ENCODE measurements at places on chromosomes 6 and 20.

DNA sequence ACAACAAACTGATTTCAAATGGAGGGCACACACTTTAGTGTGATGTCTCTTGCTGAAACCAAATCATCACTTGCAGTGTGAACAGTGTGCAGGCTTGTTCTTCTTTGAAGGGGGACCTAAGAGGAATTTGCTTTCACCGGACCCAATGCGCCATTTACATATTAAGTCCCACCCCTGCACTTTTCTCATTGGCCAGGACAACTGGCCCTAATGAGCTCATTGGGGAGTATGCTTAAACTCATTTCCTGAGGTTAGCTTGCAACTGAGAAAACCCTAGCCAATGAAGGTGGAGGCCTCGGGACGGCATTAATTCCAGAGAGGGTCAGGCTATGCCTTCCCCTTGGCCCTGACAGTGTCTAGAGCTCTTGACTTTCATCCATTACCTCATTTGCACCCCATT is 58.7 kb downstream of the VEGFA start:
- H3K4me1 ChIP-seq = no peaks in the 10 kb centered on the region
- no peak overlapping the region for H3K4me3 ChIP-seq
- H3K27me3 ChIP-seq = no peaks in the 10 kb centered on the region

DNA sequence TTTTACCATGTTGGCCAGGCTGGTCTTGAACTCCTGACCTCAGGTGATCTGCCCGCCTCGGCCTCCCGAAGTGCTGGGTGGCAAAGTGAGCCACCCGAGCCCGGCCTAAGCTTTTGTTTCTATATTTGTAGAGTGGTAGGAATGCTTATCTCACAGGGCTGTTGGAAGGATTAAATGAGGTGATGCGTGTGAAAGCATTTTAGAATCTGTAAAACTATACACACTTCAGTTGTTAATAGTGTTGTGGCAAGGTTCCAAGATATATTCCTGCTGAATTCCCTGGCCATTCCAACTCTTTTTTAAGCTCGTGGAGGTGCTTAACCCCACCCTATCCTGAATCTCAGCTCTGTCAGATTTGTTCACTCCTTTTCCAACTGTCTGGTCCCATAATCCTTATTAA is 89.9 kb upstream of the AKIRIN2 start:
- no peaks in the 10 kb centered on the region for H3K36me3 ChIP-seq
- no peaks in the 10 kb centered on the region for H3K4me1 ChIP-seq
- no peak overlapping the region for H3K4me3 ChIP-seq
- DNase-seq = no peak

GRCh38 chr6:24778121-24778520 is 3.4 kb downstream of the GMNN start:
- peaks cover 2% of the 10 kb centered on the region for H3K36me3 ChIP-seq
- H3K27me3 ChIP-seq = no peaks in the 10 kb centered on the region
- peaks cover 7% of the 10 kb centered on the region for H3K4me1 ChIP-seq

GRCh38 chr6:40510442-40510841 is 76.7 kb downstream of the LRFN2 start:
- no peaks in the 10 kb centered on the region for H3K36me3 ChIP-seq
- no peak overlapping the region for H3K4me3 ChIP-seq
- no peaks in the 10 kb centered on the region for H3K27me3 ChIP-seq
- peaks cover 22% of the 10 kb centered on the region for H3K4me1 ChIP-seq

DNA sequence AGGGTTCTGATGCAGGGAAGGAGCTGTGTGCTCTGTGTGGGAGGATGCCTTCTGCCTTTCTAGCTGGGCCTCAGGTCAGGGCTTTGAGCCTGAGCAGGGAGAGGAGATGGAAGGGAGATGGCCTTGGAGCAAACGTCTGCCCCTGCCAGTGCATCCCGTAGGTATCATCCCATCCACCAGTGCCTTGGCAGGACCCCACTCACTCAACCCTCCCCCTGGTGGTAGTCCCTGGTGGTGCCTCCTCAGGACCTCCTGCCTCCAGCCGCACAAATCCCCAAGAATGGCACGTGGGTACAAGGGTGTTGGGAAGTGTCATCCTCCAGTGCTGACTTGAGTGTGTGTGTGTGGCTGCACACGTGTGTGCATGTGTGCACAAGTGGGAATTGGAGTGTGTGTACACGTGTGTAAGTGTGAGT is 23.1 kb upstream of the MICB start:
- H3K4me3 ChIP-seq = no peak overlapping the region
- DNase-seq = no peak
- H3K27ac ChIP-seq = no peak overlapping the region
- H3K4me1 ChIP-seq = no peaks in the 10 kb centered on the region

DNA sequence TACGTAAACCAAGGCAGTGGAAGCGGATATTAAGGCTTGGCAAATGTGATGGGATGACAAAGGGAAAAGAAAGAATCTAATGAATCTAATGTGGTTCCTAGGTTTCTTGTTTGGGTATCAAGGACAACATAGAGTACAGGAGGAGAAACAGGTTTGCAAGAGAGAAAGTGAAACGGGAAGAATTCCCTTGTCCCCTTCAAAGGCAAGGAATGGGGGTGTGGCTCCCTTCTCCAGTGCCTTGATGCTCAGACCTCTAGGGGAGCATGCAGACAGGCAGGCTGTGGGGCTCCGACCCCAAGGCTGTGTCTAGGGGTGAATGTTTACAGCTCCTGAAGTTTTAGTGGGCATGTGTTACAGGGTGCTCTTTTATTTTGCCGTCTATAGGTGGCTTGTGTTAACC is 317.5 kb upstream of the HSF2 start:
- no peak for DNase-seq
- no peaks in the 10 kb centered on the region for H3K4me1 ChIP-seq
- no peaks in the 10 kb centered on the region for H3K36me3 ChIP-seq
- no peak overlapping the region for H3K4me3 ChIP-seq
- H3K27me3 ChIP-seq = no peaks in the 10 kb centered on the region
- H3K27ac ChIP-seq = no peak overlapping the region

DNA sequence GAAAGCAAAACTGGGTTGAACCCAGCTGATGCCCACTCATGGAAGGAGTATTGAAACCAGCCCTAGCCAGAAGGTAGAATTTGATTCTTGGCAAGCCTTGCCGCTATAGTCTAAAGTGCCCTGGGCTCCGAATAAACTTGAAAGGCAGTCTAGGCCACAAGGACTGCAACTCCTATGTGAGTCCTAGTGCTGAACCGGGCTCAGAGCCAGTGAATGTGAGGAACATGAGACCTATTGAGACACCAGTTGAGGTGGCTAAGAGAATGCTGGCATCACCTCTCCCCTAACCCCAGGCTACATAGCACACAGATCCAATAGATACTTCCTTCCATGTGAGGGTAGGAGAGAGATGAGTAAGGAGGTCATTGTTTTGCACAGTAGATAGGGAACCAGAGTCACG is 3.5 kb upstream of the DEFB110 start:
- no peaks in the 10 kb centered on the region for H3K36me3 ChIP-seq
- H3K27ac ChIP-seq = no peak overlapping the region
- no peaks in the 10 kb centered on the region for H3K27me3 ChIP-seq

DNA sequence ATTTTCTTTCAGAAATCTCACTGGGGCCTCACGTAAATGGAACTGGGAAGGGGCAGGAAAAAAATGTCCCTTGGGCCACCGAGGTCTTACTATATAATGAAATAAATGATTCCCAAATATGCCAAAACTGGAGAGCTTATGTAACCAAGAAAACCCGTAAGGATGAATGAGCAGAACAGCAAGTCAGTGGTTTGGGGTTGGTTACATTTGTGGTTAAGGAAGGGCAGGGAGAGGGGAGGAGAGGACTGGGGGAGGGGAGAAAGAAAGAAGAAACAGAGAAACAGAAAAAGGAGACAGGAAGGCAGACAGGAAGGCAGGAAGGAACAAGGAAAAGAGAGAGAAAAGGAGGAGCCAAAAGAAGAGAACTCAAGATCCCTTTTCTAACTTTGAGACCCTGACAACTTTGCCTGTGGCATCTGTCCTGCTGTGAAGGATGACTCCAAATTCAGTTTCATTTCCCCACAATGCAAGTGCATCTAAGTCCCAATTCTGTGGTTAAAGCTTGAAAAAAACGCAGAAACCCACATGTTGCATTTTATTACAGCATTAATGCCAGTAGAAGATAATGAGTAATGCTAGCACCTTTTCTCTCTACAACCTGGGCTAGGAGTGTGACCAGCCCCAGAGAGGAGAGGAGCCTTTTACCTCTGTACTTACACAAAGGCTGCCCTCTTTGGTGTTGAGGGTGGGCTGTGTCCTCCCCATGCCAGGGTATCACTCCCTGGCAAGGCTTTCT is 10.8 kb upstream of the ARMC2 start:
- no peaks in the 10 kb centered on the region for H3K36me3 ChIP-seq
- DNase-seq = no peak
- H3K27me3 ChIP-seq = no peaks in the 10 kb centered on the region
- peaks cover 7% of the 10 kb centered on the region for H3K4me1 ChIP-seq
- H3K4me3 ChIP-seq = no peak overlapping the region

DNA sequence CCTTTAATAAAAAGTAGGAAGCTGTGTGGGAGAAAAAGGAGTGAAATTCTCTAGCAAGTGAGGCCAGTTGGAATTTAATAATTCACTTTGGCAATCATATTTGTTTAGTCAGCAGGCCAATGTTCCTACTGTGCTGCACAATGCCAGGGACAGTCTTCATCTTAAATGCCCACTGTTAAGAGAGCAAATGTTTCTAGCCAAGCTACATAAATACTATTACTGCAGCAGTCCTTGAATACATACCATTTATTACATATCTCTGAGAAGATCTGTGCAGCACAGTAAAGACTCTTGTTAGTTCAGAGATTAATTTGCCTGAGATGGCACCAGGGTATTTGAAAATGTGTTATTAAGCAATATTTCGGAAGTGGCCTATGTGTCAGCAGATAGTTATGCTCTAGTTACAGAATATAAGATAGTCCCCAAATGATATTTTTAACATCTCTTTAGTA is 105.4 kb downstream of the OGFRL1 start:
- DNase-seq = no peak
- no peak overlapping the region for H3K4me3 ChIP-seq
- no peaks in the 10 kb centered on the region for H3K27me3 ChIP-seq
- H3K27ac ChIP-seq = no peak overlapping the region

DNA sequence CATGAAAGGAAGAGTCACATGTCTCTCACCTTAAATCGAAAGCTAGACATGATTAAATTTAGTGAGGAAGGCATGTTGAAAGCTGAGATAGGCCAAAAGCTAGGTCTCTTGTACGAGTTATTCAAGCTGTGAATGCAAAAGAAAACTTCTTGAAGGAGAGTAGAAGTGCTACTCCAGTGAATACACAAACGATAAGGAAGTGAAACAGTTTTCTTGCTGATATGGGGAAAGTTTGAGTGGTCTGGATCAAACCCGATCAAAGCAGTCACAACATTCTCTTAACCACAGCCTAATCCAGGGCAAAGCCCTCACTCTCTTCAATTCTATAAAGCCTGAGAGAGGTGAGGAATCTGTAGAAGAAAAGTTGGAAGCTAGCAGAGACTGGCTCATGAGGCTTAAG is 1.9 kb upstream of the TPD52L1 start:
- no peaks in the 10 kb centered on the region for H3K36me3 ChIP-seq
- no peak for DNase-seq
- no peak overlapping the region for H3K4me3 ChIP-seq
- no peaks in the 10 kb centered on the region for H3K27me3 ChIP-seq
- H3K27ac ChIP-seq = no peak overlapping the region
- H3K4me1 ChIP-seq = peaks cover 6% of the 10 kb centered on the region

- DNase-seq = no peak
- H3K4me1 ChIP-seq = no peaks in the 10 kb centered on the region
- no peaks in the 10 kb centered on the region for H3K27me3 ChIP-seq
- no peaks in the 10 kb centered on the region for H3K36me3 ChIP-seq
- H3K4me3 ChIP-seq = no peak overlapping the region
Observed at GRCh38 chr6:126914801-126915200, 203.7 kb upstream of the RSPO3 start.

- peak overlapping the region; percentile 46 for H3K4me3 ChIP-seq
- no peaks in the 10 kb centered on the region for H3K27me3 ChIP-seq
- DNase-seq = peak; percentile 70
- H3K4me1 ChIP-seq = peaks cover 78% of the 10 kb centered on the region
Observed at GRCh38 chr20:48722737-48723191, 105.0 kb downstream of the PREX1 start.

- no peaks in the 10 kb centered on the region for H3K4me1 ChIP-seq
- no peaks in the 10 kb centered on the region for H3K27me3 ChIP-seq
- no peak overlapping the region for H3K4me3 ChIP-seq
- no peaks in the 10 kb centered on the region for H3K36me3 ChIP-seq
Observed at GRCh38 chr6:79250107-79250514, 15.6 kb upstream of the HMGN3 start.

DNA sequence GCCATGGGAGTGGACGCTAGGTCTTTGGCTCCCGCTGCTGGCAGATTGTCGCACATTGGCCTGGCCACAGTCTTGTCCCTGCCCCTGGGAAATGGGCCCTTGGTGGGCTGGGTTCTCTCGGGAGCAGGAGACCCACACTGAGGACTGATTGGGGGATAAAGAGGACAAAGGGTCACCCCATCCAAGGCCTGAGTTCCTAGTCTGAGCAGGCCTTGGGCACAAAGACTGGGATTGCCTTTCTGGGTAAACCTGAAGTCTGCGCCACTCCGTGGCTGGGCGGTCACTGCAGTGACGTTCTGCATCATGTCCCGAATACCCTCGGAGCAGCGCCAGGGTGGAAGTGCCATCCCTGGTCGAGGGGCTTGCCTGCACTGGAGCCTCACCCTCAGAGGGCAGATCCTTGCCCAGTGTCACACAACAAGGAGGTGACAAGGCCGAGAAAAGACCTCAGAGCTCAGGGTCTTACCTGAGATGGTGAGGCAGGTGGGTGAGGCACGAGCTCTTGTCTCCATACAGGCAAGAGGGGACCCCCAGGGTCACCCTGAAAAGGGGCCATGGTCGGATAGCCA is 36.1 kb upstream of the ZBP1 start:
- H3K27me3 ChIP-seq = no peaks in the 10 kb centered on the region
- H3K36me3 ChIP-seq = peaks cover 50% of the 10 kb centered on the region
- peak; percentile 1 for DNase-seq
- peaks cover 6% of the 10 kb centered on the region for H3K4me1 ChIP-seq
- H3K4me3 ChIP-seq = no peak overlapping the region

- no peaks in the 10 kb centered on the region for H3K4me1 ChIP-seq
- no peaks in the 10 kb centered on the region for H3K36me3 ChIP-seq
- no peaks in the 10 kb centered on the region for H3K27me3 ChIP-seq
- DNase-seq = no peak
Observed at GRCh38 chr6:165915022-165915770, 252.2 kb upstream of the PDE10A start.

GRCh38 chr20:11740975-11741374 is 176.7 kb upstream of the BTBD3 start:
- H3K36me3 ChIP-seq = no peaks in the 10 kb centered on the region
- no peak overlapping the region for H3K27ac ChIP-seq
- H3K27me3 ChIP-seq = no peaks in the 10 kb centered on the region
- DNase-seq = no peak

DNA sequence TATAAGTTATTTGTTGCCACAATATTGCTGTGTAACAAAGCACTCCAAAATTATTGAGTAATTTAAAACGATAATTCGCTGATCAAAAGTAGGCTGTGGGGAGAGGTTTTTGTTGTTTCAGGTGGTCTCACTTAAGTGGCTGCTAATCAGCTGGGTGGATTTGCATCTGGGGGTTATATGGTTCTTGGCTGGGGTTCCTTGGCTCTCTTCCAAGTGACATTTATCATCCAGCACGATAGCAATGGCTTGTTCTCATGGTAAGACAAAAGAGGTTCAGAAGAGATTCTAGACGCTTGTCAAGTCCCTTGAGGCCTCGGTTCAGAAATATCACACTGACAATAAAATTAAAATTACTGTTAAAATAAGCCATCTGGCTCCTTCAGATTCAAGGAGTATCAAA is 1648.8 kb downstream of the GRIK2 start:
- H3K4me1 ChIP-seq = no peaks in the 10 kb centered on the region
- H3K4me3 ChIP-seq = no peak overlapping the region
- no peak for DNase-seq
- H3K27ac ChIP-seq = no peak overlapping the region
- H3K27me3 ChIP-seq = no peaks in the 10 kb centered on the region
- H3K36me3 ChIP-seq = no peaks in the 10 kb centered on the region

Measured in thoracic aorta (tissue), 2 donors.